ENCODE measurements at places on chromosomes 12 and 14.

- DNase-seq: no peak
Observed at GRCh38 chr12:67517181-67517887, 131.2 kb upstream of the DYRK2 start.

DNA sequence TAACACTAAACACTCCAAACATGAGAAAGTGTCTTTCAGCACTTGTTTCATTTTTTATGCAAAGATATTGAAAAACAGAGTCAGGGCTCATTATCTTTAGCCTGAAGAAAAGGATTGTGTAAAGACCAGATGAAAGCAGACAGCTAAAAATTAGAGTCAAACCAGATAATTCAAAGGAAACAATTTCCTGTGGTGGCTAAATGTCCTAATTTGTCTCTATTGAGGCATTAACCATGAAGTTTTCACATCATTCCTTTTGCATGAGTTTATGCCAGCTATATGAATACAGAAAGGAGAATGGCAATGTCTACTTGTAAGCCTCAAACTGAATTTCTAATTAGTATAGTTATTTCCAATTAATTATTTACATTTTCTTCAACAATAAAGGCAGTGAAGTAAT lies 338.5 kb downstream of the FSCB start:
- DNase-seq: no peak

- no peak for DNase-seq
Observed at GRCh38 chr14:65748796-65749195, 336.3 kb downstream of the FUT8 start.

GRCh38 chr14:22557846-22558220 lies 31.2 kb downstream of the DAD1 start:
- DNase-seq: no peak

- DNase-seq: no peak
Observed at GRCh38 chr14:37583358-37584210, 11.5 kb downstream of the FOXA1 start.

- DNase-seq: no peak
Observed at GRCh38 chr12:122785503-122785902, 11.1 kb downstream of the CCDC62 start.

- DNase-seq: no peak
Observed at GRCh38 chr14:104138718-104139459, 502 bp downstream of the KIF26A start.

- peak; percentile 49 for DNase-seq
Observed at GRCh38 chr12:105409801-105410471, 79.4 kb downstream of the C12orf75 start.

DNA sequence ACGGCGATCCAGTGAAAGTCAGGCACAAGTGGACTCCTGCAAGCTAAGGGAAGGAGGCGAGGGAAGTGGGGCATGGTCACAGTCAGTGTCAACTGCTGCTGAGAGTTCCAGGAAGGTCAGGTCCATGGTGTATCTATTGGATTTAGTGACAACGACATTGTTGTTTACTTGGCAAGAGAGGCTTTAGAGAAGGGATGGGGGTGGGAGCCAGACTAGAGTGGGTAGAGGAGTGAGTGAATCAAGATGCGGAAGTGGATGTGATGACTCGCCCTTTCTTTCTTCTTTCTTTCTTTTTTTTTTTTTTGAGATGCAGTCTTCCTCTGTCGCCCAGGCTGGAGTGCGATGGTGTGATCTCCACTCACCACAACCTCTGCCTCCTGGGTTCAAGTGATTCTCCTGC lies 12.5 kb downstream of the P2RX7 start:
- DNase-seq: no peak

DNA sequence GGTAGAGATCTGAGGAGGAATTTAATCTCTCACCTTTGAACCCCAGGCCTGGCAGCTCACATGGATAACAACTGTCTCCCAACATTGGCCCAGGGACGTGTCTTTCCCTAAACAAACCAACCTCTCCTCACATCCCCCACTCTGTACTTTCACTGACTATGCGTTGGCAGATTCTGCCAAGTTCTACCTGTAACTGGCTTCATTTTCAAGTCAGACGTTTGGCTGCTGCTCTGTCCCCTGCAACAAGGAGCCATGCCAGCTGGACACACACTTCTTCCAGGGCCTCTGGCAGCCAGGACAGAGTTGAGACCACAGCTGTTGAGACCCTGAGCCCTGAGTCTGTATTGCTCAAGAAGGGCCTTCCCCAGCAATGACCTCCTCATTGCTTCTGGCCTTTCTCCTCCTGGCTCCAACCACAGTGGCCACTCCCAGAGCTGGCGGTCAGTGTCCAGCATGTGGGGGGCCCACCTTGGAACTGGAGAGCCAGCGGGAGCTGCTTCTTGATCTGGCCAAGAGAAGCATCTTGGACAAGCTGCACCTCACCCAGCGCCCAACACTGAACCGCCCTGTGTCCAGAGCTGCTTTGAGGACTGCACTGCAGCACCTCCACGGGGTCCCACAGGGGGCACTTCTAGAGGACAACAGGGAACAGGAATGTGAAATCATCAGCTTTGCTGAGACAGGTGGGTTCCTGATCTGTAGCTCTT lies at the start of gene INHBC:
Gene INHBC (plus strand): TSS at position 268 of the 707 bp plus-strand sequence. CDS start 103 bp downstream, at position 371.
- no peak for DNase-seq

DNA sequence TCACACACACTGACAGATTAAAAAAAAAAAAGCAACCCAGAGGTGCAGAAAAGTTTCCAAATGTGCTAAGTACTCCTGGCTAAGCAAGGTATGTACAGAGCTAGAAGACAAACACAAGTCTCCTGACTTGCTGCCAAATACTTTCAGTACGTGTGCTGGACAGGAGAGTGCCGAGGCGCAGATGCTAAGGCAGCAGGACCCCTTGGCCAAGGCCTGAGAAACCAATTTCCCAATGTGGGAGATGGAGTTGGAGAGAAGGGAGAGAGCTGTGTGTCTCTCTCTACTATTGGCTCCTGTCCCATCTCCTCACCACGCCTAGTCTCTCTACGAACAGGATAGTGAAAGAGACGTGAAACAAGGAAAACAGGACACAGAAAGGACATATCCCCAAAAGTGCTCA lies 5.3 kb downstream of the SPRYD3 start:
- DNase-seq: no peak

DNA sequence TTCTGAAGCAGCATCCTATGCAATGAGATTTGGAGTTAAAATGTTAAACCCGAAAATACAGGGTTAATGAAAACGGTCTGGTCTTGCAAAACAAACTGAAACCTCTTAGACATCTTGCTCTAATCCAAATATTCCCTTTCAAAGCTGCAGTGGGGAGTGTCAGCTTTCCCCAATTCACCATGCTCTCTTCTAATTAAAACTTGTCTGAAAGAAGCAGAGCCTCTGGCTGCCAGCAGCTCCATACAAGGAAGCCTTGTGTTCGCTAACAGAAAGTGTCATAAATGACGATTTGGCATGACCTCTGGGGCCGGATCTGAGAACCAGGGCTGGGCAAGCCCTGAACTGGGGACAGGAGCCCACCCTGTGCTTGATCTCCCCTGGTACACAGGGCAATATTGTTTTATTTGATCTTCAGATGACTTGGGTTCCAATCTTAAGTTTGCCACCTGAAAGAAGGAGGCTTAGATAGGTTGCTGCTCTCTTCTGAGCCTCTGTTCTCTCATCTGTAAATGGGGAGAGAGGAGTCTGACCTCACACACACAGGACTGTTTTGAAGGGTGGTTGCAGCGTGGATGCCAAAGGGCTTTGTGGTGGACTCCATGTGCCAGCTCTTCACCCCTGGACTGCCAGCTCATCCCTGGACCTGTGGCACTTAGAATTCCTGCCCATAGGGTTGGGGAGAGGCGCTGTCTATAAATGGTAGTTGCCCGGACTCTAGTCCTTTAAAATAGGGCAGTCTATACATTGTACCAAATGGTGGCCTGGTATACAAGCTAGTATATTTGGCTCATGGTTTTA lies 7.8 kb downstream of the KMT5A start:
- DNase-seq: no peak

DNA sequence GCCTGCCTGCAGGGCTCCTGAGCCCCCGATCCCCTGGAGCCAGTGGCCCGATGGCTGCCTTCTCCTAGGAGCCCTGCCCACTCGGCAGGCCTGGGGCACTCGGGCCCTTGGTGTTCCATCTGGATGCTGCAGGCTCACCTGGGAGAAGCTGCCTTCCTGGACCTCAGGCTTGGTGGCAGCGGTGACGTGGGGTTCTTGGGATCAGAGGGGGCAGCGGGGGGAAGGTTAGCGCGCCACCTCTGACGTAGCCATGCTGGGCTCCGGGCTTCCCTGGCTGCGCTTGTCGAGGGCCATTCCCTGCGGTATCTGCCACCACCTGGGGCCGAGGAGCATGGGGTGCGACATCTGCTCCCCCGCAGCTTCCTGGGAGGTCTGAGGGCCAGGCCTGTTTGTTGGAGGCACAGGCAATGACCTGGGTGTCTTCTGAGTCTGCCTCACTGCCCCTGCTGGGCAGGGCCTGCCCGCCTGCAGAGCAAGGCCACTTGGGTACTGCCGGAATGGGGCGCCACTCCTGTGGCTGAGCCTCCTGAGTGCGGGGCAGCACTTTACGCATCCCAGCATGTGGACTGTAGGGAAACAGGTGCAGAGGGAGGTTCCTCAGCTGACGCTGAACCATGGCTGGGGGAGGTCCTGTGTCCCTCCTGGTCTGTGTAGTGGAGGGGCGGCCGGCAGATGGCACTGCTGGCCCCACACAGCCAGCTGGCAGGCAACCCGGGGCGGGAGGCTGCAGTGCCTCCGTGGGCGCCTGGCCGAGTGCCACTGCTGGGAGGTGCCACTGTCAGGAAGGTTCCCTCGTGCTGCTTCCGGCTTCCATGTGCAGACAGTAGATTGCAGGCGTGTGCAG lies 20.3 kb downstream of the MTA1 start:
- no peak for DNase-seq

DNA sequence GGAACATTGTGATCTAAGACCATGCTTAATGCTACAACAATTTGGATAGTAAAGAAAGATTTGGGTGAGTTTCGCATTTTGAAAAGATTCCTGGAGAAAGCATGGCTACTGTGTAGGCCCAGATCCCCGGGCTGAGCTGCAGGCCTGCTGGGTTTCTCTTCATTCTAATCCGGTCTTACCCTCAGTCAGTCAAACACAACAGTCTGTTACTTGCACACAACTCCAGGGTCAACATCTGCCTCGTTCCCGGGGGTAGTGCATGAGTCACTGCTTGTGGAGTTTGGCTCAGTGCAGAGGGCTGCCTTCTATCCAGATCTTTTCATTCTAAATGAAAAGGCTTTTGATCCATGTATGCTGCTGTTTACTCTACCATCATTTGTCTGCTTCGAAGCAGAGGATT lies 60.4 kb upstream of the SEL1L start:
- no peak for DNase-seq

DNA sequence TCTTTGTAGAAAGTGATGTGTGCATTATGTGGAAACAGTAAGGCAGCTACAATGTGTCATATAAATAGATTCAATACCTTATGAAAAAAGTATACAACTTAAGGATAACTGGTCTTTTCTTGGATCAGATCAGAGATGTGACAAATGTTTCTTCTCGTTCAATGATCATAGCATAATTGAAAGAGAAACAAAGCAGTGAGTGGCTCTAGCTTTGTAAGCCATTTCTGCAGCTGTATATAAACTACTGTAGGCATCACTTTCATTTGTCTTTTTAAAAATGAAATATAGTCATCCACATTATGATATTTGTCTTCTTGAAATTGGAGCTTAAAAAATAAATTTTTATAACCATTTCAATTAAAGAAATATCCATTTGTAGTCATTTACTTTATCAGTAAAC lies 63.8 kb upstream of the LMO3 start:
- DNase-seq: no peak

GRCh38 chr14:70801836-70802235 lies 7.5 kb downstream of the MAP3K9 start:
- DNase-seq: no peak

GRCh38 chr12:126685636-126686035 lies 1581.3 kb upstream of the TMEM132C start:
- DNase-seq: no peak

DNA sequence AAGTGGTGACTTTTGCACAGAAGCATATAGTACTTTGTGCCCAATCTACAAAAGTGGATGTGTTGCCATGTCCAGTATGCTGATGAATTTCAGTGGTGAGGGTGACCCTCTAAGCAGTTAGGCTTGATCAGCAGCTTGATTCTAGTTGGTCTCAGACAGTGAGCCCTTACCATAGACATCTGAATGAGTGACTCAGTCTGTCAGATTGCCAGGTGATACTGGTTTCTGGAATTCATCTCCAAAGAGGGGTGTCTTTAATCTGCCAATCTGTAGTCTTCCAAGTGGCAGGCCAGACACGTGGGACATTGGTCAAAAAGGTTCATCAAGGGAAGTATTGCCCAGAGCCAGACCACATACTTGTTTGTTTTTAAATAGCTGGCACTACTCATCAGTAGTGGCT lies 187.4 kb upstream of the SLC16A7 start:
- DNase-seq: no peak

GRCh38 chr14:64745511-64746091 lies 41.4 kb downstream of the PLEKHG3 start:
- no peak for DNase-seq

GRCh38 chr12:88793096-88793495 lies 212.8 kb upstream of the KITLG start:
- DNase-seq: no peak

GRCh38 chr12:11768233-11768965 lies 118.9 kb downstream of the ETV6 start:
- no peak for DNase-seq

DNA sequence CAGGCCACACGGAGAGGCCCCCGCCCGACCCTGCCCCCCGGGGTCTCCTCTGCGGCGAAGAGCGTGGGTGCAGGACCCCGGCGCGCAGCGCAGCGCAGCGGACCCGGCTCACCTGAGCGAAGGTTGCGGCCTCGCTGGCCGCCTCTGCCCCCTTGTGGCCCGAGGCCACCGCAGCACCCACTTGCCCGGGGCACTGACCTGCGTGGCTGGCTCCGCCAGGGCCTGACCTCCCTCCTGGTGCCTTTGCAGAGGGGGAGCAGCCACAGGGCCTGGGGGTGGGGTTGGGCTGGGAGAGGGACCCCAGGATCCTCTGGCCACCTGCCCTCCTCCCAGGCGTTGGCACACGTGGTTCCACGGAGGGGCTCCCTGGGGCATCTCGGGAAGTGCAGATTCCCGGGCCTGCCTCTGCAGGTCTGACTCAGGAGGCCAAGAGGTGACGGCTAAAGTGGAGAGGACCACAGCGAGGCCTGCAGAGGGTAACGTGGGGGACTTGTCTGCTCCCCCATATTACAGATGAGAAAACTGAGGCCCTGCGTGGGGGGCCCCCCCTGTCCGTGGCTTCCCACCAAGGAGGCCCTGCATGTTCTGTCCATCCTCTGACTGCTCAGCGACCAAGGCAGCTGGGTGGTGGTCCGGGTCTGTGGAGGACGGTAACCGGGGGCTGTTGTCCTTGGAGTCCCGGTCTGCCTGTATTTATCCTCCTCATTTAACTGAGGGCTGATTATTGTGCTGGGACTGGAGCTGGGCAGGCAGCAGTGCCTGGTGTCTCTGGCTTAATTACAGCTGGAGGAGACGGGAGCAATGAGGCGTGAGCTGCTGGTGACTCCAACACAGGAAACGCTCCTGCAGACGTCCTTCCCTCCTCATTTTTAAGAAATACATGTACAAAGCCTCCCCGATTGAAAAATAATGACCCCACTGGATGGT lies 67.9 kb upstream of the BEGAIN start:
- DNase-seq: no peak
